ENCODE measurements at places on chromosomes 12 and 14.

DNA sequence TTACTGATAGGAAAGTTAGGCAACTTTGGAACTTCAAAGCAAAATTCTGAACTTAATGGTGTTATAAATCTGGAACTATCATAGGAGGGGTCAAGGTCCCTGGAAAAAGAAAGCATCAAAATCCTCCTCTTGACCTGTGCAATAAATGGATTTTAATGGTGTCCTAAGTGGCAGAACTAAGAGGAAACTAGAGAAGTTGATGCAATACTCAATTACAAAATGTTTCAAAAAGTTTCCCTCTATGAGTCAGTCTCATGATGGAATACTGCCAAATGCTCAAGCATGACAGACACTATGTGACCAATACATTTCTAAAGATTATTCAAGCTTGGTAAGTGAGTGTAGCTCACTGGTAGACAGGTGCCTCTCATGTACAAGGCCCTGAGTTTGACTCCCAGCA, 47.7 kb upstream of the ERGIC2 start:
- no peak for DNase-seq

- DNase-seq = no peak
Measured at GRCh38 chr12:100868487-100868886, 73.9 kb downstream of the ANO4 start.

DNA sequence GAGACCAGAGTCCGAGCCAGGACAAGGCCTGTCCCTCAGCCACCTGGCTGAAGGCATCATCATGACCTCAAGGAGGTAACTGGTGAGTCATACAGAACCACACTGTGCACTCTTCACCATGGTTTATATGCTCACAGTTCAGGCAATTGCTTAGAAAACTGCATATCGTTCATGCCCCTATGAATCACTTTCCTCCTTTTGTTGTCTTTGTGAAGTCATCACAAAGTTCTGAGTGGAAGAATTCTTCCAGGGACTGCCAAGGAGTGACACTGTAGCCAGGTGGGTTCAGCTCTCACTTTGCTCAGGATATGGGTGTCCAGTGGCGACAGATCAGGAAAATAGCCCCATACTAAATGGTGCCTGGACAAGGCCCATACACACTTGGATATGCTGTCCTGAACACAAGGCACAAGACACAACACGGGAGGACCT, 92.5 kb downstream of the DPF3 start:
- no peak for DNase-seq

GRCh38 chr14:53494587-53494986, 341.5 kb upstream of the DDHD1 start:
- DNase-seq = no peak

- DNase-seq = no peak
Measured at GRCh38 chr14:92731622-92732115, 16.8 kb downstream of the LGMN start.

DNA sequence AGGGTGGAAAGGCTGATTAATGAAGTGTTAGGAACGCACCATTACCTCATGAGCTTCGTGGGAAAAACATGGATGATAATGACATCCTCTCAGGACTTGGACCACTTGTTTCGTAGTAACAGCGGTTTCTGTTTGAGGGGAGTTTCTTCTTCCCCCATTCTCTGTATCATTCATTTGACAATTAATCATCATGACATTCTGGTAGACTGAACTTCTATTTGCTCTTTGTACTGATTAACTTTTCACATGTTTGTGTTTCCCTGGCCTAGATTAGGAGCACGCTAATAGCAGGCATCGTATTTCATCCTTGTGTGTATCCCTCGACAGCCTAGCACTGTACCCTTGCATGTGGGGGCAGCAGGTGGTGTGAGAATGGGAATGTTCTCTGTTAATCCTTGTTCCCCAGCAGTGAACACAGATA, 8.0 kb downstream of the LRRC74A start:
- DNase-seq = no peak

DNA sequence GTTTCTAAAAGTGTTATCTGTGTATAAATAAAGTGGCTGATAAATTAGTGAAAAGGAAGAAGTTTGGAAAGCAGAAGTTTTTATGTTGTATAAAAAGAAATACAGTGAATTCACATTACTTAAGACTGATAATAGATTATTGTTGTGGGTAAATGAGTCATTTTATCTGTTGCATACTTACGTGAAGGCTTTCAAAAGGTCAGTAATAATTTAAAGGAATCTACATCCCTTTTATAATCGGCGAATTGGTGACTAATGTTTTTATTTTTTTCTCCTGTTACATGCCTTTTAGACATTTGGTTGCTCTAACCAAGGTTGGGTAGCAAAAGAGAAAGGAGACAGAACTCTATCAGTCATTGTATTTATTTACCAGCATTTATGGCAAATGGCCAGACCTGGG, 155.9 kb downstream of the SLC41A2 start:
- DNase-seq = no peak

GRCh38 chr14:37594238-37594970, 645 bp downstream of the FOXA1 start:
- peak; percentile 30 for DNase-seq

DNA sequence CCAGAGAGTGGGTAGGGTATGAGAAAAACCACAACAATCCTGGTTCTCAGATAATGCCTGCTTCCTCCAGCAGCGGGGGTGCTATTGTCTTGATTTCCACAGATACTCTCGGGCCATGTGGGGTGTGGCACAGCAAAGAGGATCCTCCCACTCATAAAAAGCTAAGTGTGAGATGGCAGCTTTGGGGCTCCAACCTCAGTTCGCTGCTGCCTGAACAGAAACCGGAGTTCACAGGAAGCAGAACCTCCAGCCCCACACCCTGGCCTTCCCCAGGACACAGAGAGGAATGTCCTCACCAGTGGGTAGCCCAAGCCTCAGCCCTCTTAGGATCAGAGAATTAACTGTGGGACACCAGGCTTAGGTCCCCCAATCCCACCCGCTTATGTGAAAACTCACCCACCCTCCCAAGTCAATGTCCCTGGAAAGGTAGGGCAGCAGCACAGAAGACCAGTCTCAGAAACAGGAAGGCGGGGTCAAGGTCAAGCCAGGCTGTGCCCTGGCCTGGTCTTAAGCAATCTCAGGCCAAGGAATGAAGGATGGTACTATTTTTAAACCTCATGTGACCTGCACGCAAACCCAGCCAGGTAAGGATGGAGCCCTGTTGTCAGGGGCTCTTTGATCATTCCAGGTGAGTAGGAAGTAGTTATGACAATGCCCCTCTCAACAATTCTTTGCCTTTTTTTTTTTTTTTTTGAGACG, 9.0 kb downstream of the KCTD10 start:
- no peak for DNase-seq

DNA sequence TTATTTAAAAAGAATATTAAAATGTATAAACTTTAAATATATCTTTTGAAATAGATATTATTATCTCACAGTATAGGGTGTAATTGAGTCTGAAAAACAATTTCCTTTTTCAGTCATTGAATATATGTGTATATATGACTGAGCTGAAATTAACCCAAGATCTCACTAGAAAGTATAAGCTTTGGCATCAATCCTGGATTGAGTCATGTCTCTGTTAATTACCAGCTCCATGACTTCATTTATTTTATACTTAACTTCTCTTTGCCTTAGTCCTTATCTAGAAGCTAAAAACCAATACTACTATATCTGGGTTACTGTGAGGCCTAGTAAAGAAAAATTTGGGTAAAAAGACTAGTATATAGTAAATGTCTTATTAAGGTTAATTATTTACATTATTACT, 1020.3 kb downstream of the LRFN5 start:
- no peak for DNase-seq

DNA sequence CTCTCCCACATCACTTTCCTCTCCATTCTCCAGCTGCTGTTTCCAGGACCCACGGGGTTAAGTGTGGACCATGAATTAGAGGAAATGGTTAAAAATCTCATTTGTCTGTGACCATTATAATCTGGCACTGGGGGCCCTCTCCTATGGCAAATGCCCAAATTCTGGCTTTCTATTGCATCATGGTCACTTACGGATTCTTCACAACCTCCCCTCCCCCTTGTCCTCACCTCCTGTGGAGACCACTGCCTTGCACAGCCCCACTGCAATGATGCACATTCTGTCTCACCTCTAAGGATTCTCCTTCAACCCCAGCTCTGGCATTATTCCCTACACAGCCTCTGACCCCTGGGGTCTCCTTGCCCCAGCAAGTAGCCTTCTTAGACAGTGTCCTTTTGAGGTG, 18.9 kb downstream of the BCAT1 start:
- DNase-seq = no peak

DNA sequence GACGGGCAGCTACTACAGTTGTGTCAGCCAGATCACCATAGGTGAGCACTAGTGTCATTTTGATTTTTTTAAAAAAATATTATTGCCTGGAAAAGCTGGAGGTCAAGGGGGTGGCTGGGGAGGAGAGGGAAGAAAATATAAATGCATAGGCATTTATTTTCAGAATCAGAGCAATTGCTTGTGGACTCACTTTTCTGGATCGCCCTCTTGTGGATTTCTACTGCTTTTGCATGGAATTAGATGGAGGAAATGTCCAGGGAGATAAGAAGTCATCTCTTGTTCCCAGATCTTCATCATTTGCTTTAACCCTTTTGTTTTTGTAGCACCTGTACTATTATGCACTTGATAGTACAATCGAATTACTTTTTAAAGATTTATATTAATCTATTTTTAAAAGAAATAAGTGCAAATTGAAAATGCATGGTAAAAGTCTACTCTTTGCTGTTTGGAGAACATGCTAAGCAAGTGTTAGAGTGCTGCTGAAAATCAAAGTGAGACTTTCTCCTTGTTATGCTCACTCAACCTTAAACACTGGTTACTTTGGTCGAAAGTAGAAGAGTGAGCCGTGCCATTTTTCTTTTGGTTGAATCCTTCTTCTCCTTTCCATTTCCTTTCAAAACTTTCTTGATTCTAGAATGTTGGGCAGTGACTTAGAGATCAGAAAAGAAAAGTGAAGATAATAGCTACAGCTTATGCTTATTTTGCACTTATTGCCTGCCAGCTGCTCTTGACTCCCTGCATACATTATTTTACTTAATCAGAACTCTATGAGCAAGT, 60.6 kb upstream of the ANO4 start:
- DNase-seq = peak; percentile 61

GRCh38 chr14:102262929-102263462, 42.0 kb downstream of the MOK start:
- DNase-seq = peak; percentile 10

- DNase-seq = peak; percentile 99
Measured at GRCh38 chr14:73458183-73458976, at the start of gene NUMB. TSS of gene NUMB (minus strand) at chr14:73458546. CDS start at chr14:73355751, 102,795 bp downstream.

GRCh38 chr12:23523339-23523738, 426.1 kb downstream of the SOX5 start:
- DNase-seq = no peak

DNA sequence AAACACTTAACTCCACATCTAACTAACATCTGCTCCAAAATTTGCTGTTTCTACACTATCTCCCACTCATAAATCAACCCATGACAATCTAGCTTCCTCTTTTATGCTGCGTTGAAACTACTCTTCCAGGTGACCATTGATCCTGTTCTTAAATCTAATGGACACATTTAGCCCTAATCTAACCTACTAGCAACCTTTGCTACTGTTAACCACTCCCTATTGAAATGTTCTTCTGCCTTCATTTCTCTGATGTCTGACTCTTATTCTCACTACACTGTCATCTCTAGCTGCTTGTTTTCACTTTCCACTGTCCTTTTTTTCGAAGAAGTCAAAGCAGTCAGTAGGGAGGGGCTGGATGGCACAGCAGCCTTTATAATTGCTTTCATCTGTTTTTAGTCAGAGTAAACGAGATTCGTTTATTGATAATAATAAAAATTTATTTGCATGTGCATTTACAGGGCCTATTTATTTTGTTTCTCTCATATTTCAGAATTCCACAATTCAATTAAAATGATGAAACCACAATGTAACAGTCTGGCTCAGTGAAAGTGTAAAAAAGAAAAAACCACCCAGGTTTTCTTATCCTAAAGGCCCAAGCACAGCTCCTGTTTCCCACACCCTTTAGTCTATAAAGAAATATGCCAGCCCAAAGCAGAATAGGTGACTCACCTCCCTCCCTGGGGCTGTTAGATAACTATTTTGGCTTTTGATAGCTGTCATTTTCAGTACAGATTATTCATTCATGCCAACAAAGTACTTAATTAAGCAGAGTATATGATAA, 44.9 kb downstream of the ATP2B1 start:
- DNase-seq = no peak

GRCh38 chr12:13154831-13155230, 41.7 kb upstream of the EMP1 start:
- no peak for DNase-seq

DNA sequence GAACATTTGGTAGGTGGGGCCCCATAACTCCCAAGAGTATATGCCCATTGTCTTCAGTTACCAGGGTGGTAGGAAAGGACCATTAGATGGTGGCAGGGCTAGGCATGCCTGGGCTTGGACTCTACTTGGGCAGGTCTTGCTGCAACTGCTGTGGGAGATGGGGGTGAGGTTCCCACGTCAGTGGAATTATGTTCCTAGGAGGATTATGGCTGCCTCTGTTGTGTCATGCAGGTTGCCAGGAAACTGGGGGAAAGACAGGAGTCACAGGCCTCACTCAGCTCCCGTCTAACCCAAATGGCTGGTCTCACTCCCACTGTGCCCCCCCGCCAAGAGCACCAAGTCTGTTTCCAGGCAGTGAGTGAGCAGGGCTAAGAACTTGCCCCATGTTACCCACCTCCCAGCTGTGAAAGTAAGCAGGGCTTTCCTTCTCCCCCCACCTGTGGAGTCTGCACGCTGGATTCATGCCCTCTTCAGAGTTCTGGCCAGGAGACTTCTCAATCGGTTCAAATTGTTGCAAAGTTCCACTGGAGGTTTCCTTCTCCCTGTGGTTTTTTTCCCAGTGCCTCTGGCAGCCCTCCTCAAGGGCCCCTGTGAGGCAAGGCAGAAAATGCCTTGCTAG, 337.5 kb downstream of the CCDC91 start:
- no peak for DNase-seq

DNA sequence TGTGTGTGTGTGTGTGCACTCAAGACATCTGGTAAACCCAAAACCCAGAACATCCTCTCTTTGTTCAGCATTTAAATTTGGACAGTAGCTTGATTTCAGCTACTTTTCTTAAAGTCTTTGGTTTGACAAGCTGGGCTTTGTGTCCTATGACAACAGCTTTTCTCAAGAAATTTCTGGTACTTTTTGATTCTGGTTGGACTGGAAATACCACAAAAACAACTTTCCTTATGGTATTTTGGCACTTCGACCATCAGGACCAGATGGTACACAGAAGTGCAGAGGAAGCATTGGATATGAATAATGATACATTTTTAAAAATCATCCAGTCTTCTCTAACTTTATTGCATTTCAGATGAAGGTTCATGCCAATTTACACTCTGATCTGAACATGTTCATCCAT, 286.6 kb upstream of the FLRT2 start:
- DNase-seq = peak; percentile 28

DNA sequence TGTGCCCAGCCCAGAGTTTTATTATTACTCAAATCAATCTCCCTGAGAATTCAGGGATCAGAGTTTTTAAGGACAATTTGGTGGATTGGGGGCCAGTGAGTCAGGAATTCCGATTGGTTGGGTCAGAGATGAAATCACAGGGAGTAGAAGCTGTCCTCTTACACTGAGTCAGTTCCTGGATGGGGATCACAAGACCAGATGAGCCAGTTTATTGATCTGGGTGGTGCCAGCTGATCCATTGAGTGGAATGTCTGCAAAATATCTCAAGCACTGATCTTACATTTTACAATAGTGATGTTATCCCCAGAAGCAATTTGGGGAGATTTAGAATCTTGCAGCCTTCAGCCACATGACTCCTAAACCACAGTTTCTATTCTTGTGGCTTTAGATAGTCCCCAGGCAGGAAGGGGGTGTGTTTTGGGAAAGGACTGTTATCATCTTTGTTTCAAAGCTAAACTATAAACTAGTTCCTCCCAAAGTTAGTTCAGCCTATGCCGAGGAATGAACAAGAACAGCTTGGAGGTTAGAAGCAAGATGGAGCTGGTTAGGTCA, 89.1 kb upstream of the CNOT2 start:
- no peak for DNase-seq

GRCh38 chr14:101654051-101654450, 92.8 kb downstream of the DIO3 start:
- no peak for DNase-seq
